ENCODE measurements at places on chromosomes 5 and 9.

DNA sequence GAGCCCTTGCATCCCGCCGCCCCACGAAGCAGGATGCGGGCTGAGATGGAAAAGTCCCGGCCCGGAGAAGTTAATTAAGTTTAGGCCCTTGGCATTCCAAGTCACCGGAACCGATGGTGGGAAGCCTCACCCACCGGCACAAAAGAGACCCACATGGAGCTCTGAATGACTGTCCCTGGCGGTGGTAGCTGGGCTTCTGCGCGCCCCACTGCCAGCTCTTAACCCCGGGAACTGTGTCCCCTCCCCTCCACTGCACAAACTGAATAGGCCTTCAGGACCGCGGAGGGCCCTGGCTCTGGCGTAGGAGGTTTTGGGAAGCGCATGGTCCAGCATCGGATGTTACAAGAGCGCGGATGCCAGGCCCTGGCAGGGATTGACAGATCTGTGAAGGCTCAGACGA lies 291.1 kb upstream of the TUT7 start:
- DNase-seq = no peak

- no peak for DNase-seq
These were observed 162.5 kb downstream of the HCN1 start for GRCh38 chr5:45533663-45534062.

- no peak for DNase-seq
These were observed 46.4 kb downstream of the SEMA5A start for GRCh38 chr5:9499498-9499876.

- DNase-seq = no peak
These were observed 42.8 kb downstream of the TIMD4 start for GRCh38 chr5:156920042-156920860.

DNA sequence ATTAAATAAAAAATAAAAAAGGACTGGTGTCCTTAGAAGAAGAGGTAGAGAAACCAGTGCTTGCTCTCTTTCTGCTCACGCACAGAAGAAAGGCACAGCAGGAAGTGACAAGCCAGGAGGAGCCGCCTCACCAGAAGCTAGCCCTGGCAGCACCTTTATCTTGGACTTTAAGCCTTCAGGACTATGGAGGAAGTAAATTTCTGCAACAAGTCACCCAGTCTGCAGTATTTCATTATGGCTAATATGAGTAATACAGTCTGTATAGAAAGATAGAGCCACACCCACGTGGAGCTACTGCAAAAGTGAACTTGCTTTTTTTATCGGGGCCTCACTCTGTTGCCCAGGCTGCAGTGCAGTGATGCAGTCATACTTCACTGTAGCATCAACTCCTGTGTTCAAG lies 68.4 kb downstream of the PDZD2 start:
- no peak for DNase-seq

DNA sequence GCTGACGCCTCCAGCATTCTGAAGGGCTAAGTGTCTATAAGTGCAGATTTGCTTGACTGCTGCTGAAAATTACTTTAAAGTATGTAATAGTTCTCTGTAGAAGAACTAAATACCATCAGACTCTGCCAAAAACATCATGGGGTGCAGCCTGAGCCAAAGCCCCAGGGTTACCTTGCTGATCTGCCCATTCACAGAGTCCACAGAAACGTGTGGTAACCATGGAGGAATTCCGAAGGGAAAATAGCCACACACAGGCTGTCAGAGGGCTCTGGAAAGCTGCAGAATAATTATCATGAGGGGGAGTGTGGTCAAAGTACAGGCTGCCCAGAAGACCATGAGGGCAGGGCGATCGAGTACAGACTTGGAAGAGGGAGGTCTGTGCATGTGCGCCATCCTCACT lies 36.4 kb downstream of the RETREG1 start:
- DNase-seq = no peak

DNA sequence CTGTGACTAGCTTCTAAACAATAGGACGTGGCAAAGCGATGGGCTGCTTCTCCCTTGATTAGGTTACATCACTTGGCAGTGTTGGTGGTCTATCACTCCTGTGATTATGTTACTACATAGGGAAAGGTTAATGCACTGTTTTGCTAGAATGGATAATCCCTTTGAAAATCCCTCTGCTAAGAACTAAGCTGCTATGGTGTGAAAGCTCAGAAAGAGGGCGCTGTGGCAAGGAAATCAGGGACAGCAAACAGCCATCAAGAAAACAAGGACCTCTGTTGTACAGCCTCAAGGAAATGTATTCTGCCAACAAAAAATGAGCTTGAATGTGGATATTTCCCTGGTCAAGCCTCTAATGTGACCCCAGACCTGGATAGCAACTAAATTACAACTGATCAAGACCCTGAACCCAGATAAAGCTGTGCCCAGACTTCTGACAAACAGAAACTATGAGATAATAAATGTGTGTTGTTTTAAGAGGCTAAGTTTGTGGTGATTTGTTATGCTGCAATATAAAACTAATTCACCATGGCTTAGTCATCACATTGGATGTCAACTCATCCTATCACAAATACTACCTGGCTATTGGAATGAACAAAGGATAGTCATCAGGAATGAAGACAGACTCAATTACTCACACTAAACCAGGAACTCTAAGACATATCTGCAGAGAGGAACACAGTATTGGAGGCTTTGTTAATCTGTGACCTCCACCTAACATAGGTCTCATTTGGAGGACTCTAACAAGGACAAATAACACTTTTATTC lies 1215.9 kb downstream of the EFNA5 start:
- DNase-seq = no peak

GRCh38 chr5:115309751-115310370 lies 13.4 kb upstream of the CCDC112 start:
- no peak for DNase-seq

GRCh38 chr9:132894346-132894745 lies 15.6 kb downstream of the SPACA9 start:
- no peak for DNase-seq

DNA sequence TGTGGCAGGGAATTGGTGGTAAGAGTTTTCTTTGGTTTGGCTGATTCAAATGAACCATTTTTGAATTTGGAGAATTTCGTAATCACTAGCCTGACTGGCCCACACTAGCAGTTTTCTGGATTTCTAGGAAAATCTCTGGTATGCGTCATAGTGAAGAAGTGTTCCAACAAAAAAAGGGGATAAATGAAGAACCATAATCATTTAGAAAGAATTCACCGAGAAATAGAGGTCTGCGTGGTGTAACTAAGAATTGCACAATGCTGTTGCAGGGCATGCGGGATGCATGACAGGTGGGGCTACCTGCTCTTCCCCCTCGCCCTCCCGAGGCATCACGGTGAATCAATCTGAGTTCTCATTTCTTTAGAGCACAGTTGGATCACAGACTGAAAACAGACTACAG lies 232.3 kb upstream of the PAPPA start:
- no peak for DNase-seq

DNA sequence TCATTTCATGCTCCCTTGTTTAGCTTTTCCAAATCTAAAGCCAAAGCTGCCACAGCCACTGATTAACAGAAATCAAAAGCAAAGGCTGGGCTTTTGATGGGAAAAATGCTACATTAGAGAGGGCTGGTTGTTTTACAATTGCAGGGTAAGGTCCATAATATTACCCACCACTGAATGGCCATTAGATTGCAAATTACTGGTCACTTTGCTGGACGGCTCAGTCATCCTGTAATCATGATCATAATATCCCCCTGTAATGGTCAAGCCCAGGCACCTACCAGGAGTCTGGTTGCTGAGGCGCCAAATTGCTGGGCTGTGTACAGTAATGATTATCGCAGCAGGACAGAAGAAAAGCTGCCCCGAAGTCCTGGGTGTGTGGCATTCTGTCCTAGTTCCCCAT lies 286.5 kb downstream of the ZSWIM6 start:
- no peak for DNase-seq

DNA sequence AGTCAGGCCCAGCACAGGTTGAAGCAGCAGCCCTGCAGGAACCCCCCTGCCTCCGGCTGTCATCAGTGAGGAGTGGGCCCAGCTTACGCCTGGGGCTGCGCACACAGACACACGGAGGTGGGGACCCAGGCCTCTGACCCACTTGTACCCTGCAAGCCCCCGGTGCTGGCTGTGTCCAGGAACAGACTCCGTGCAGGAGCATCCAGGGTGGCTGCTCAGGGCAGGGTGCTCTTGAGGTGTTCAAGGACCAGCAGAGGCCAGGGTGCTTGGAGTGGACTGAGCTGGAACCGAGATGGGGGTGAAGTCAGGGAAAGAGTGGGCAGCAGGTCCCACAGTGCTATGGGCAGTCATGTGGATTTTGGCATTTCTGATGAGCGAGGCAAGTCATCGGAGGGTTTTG lies 199.5 kb downstream of the CACNA1B start:
- DNase-seq = no peak

- no peak for DNase-seq
These were observed 679 bp upstream of the KDM4C start for GRCh38 chr9:6757132-6757455.

GRCh38 chr5:7789567-7789966 lies 61.4 kb downstream of the CFAP90 start:
- no peak for DNase-seq

GRCh38 chr5:132677191-132677590 lies 3.4 kb downstream of the IL4 start:
- DNase-seq = no peak

Data from anterior cingulate cortex (tissue), 58 donors.